ENCODE measurements at places on chromosomes 13 and 19.

DNA sequence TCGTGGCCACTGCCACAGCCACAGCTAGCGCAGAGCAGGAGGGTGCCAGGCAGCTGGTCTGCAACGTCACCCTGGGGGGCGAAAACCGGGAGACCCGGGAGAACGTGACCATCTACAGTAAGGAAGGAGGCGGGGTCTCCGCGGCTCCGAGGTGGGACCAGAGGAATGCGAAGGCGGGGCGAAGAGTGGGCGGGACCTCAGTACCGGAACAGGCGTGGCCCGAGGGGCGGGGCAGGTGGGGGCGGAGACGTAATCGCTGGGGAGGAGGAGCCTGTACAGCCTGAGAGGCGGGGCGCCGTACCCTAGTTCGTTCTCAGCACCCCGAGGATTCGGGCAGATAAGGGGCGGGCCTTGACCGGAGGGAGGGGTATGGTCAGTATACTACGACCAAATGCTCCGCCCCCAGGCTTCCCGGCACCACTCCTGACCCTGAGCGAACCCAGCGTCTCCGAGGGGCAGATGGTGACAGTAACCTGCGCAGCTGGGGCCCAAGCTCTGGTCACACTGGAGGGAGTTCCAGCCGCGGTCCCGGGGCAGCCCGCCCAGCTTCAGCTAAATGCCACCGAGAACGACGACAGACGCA is 2.5 kb downstream of the ICAM5 start:
- peak; percentile 80 for DNase-seq

DNA sequence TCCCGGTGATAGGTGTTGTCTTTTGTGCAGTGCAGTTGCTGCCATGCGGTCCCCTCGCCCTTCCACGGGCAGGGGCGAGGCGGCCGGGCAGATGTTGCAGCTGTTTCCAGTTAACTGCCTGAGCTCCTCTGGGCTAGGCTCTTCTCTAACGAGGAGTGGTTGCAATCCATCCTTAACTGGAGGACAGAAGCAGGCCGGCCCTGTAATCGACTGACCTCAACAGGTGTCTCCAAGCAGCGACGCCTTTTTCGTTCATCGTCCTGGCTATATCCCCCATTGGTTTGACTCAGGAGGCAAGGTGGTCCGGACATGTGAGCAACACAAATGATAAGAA is 1.9 kb upstream of the TSC22D1 start:
- no peak for DNase-seq

DNA sequence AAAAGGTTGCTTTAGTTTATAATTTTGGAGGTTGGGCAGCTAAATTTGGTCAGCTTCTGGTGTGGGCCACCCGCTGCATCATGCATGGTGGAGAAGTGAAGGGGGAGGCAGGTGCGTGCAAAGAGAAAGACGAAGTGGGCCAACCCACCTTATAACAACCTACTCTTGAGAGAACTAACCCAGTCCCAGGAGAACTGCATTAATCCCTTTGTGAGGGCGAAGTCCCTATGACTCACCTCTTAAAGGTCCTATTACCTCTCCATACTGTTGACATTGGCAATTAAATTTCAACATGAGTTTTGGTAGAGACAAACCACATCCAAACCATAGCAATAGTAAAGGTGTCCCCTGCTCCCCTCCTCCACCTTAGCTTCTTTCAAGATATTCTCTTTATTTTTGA is 7.7 kb upstream of the FGF9 start:
- no peak for DNase-seq

- DNase-seq: no peak
Measured at GRCh38 chr13:30017880-30018279, 167.5 kb upstream of the UBL3 start.

GRCh38 chr13:36966404-36966803 is 32.7 kb downstream of the ALG5 start:
- no peak for DNase-seq

Data from stimulated activated CD8-positive, alpha-beta memory T cell treated with anti-CD3 and anti-CD28 coated beads, Interleukin-7, amount 100 ng/mL, for 48 hours (primary cell).